ENCODE measurements at places on chromosomes 1 and 21.

- DNase-seq, result no peak
Measured at GRCh38 chr21:41318218-41318617, 1.6 kb downstream of the FAM3B start.

- no peak for DNase-seq
Measured at GRCh38 chr1:174786760-174787159, 213.0 kb upstream of the CACYBP start.

GRCh38 chr1:96632045-96632664 lies 89.4 kb upstream of the PTBP2 start:
- no peak for DNase-seq

- DNase-seq, result no peak
Measured at GRCh38 chr1:110132682-110133081, 17.6 kb upstream of the SLC6A17 start.

DNA sequence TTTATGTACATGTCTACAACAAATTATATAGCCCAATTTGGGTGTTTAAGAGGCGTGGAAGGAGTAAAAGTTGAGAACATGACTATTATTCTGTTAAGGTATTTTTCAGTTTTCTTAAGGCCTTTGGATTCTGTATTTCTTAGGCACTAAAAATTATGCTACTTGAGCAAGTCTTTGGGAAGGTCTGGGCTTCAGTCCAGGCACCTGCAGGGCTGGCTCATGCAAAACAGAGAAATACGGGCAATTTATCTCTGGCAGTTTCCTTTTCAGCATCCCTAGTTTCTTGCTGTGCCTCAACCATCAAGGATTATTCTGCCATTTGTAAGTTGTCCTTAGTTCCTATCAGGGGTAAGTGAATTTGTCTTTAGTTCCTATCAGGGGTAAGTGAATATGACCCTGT lies 358.8 kb upstream of the B3GALT2 start:
- DNase-seq, result no peak

GRCh38 chr1:205535866-205536758 lies 31.6 kb downstream of the CDK18 start:
- no peak for DNase-seq

DNA sequence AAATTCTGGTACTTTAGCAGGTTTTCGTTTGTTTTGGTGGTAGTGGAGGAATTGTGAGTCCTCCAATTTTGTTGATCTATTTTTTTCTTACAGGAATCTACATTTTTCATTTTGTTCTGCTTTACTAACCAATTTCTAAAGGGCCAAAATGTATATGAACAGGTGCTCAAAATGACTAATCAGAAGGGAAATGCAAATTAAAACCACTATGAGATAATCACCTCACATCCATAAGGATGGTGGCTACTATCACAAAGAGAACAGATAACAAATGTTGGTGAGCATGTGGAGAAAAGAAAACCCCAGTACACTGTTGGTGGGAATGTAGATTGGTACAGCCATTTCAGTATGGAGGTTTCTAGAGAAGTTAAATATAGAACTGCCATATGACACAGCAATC lies 134.2 kb downstream of the LMO4 start:
- DNase-seq, result no peak

- no peak for DNase-seq
Measured at GRCh38 chr1:172286629-172287076, 133.8 kb upstream of the C1orf105 start.

GRCh38 chr1:62790716-62791115 lies 6.8 kb downstream of the ATG4C start:
- no peak for DNase-seq

- DNase-seq, result no peak
Measured at GRCh38 chr1:57214951-57215575, 208.8 kb downstream of the DAB1 start.

DNA sequence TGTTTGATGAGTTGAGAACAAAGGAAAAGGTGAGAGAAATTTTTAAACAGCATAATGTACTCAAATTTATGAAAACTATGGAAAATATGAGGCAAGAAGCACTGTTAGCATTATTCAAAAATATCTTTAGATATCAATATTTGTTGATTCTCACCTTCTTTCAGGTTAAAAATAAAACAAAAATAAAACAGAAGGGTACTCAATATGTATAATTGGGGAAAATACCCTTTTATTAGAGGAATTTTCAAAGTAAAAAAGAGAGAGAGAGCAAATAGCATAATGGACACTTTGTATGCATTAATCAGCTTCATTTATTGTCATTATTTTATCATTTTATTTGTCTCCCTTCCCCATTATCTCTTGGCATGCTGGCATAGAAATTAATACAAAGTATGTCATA lies 27.5 kb downstream of the MAP3K21 start:
- no peak for DNase-seq

GRCh38 chr21:38956856-38957571 lies 151.3 kb downstream of the ETS2 start:
- no peak for DNase-seq

- no peak for DNase-seq
Measured at GRCh38 chr1:40692429-40692895, 958 bp downstream of the NFYC start.

GRCh38 chr1:230173187-230173975 lies 106.3 kb downstream of the GALNT2 start:
- no peak for DNase-seq

DNA sequence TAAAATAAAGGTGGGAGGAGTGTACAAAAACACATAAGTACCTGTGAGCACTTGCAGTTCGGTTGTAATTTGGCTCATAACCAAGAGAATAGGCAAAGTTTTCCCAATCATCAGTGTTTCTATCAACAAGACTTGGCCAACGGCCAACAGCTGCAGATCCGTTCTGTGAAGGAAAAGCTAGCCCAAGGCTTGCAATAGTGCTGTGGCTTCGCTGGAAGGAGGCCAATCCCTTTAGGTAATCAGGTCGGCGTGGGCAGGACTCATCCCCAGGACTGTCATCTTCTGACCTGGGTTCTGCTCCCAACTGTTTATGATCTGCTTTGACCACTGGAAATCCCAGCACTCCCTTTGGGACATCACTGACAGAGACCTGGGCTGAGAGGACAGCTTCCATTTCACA lies 107.8 kb downstream of the LYST start:
- DNase-seq, result no peak

- DNase-seq, result peak; percentile 65
Measured at GRCh38 chr1:41496080-41497055, 11.9 kb upstream of the EDN2 start.

- DNase-seq, result peak; percentile 70
Measured at GRCh38 chr1:154186177-154186576, 5.7 kb downstream of the TPM3 start.

- no peak for DNase-seq
Measured at GRCh38 chr1:202697038-202697437, 13.2 kb downstream of the SYT2 start.

DNA sequence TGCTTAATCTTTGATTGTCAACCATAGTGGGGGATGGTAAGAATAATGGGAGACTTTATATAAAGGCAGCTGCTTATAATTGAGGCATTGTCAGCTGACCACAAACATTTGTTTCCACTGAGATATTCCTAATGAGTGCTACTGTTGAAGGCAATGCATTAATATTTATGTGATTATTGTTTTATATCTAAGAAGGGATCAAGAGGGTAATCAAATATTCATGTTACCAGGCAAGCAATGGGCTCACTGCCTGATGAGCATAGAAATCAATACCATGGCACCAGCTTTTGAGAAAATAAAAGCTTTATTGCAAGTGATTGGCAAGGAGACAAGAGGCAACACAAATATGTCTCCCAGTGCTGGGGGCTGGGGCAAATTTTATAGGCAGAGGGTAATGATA lies 706.7 kb upstream of the ADAMTS5 start:
- DNase-seq, result no peak

DNA sequence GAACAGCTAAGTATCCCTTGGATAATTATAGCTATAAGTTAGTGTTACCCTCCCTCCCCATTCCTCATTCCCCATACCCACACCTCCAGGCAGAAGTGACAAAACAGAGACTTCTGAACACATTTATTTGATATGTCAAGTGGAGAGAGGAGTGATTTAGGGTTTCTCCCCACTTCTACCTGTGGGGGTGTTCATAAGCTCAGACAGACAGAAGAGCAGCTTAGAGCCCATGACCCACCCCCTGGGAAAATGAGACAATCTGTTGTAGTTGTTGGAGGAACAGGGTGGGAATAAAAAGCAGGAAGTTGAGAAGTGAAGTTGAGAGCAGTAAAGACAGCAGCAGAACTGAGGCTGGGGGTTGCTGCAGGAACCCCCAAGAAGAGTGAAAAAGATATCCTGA lies 1.5 kb upstream of the LIX1L start:
- DNase-seq, result no peak

GRCh38 chr21:46139686-46140085 lies 15.7 kb downstream of the FTCD start:
- no peak for DNase-seq

GRCh38 chr1:193260896-193261295 lies 74.5 kb upstream of the B3GALT2 start:
- DNase-seq, result no peak

DNA sequence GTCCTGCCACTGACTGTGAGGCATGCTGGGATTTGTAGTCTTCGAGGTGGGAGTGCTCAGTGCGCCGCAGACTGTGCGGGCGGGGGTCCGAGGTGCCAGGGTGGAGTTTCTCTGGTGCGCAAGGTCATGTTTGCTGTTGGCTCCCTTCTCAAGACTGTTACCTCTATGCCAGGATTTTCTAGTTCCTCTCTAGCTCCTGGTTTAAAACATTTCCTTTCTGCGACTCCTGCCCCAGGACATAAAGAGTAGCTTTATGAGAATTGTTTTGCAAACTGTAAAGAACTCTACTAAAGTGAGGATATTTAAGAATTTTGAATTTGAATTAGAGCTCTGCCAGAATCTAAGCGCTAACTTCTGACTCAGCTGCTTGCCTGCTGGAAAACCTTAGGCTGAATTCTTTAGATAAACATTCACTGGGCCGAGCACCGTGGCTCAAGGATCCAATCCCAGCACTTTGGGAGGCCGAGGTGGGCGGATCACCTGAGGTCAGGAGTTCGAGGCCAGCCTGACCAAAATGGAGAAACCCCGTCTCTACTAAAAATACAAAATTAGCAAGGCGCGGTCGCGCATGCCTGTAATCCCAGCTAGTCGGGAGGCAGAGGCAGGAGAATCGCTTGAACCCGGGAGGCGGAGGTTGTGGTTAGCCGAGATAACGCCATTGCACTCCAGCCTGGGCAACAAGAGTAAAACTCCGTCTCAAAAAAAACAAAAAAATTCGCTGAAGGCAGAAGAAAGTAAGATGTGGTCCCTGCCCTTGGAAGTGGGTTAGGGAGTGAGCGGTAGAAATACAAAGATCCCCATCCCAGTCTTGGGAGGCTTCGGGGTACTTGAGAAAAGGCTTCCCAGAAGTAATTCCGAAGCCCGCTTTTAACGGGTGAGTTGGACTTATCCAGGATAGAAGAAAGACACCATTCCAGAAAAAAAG lies 992 bp upstream of the USP48 start:
- DNase-seq, result no peak

Data from activated naive CD8-positive, alpha-beta T cell treated with anti-CD3 and anti-CD28 coated beads, Interleukin-2, amount 10 ng/mL, durations not matched to agents 7 days and 5 days (primary cell).